Activated CD8-positive, alpha-beta memory T cell treated with anti-CD3 and anti-CD28 coated beads for 4 hours (primary cell): ENCODE measurements at places on chromosomes 11 and 22.

- DNase-seq, result no peak
Measured at GRCh38 chr11:113119074-113119473, 157.9 kb downstream of the NCAM1 start.

- DNase-seq, result no peak
Measured at GRCh38 chr22:22058633-22059290, 76.2 kb upstream of the TOP3B start.

DNA sequence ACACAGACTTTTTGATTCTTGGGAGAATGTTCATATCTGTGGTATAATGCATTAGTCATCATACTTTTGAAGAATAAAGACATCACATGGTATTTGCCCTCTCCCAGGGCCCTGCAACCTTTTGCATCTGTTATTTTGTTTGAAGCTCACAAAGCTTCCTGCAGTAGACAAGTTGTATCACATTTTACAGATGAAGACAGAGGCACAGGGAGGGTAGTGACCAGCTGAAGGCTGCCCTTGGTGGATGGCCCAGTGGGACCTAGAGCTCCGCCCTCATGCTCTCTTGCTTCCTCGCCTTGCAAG lies 66.4 kb downstream of the UBASH3B start:
- no peak for DNase-seq

GRCh38 chr11:126411971-126412381 lies 56.5 kb downstream of the ST3GAL4 start:
- no peak for DNase-seq

DNA sequence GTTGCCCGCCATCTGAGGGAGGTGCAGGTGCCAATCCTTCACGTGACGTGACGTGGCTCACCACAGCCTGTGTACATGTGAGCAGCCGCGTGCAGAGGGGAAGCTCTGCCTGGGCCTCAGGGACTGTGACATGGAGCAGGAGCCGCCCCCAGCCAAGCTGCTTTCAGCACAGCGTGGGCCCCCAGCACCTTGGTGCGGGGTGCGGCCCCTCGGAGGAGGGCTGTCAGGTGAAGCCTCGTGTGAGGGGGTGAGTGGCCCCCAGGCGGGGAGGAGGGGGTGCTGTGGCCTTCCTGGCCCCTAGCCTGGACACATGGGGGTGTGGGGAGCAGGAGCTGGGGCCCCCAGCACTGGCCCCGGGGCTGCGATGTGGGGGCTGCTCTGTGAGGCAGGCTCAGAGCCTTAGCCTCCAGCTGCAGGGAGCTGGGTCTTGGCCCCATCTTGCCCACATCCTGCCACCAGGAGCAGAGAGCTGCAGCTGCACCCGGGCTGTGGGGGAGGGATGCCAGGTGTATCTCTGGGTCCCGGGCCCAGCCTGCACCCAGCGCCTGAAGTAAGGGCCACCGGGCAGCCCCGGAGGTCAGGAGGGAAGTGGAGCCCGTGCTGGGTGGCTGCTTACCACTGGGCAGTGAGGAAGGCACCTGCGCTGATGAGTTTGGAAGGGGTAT lies at the start of gene ADORA2A:
ADORA2A (plus strand) TSS at position 100 of the 665 bp plus-strand sequence. CDS start 5,806 bp downstream, outside the sequence.
- peak; percentile 81 for DNase-seq

- DNase-seq, result no peak
Measured at GRCh38 chr11:16356057-16356760, at the start of gene SOX6. TSS of gene SOX6 (minus strand) at chr11:16356546. CDS start at chr11:16341248, 15,298 bp downstream.

- DNase-seq, result no peak
Measured at GRCh38 chr11:66595245-66595904, 2.4 kb downstream of the CCS start.

DNA sequence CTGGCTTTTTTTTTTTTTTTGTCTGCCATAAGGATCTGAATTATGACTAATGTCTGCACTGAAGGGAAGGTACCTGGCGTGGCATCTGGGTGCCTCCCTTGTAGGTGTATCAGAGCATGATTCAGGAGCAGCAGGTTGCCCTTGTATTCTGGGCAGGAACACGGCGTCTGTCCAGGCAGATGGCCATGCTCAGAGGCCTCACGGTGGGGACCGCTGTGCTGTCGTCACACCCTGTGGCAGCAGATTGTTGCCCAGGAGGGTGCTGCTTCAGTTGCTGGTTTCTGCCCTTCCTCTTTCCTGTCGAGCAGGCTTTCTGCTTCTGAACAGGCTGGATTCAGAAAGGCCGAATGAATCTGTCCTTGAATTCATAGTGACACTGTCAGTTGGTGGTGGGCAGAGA lies 11.0 kb downstream of the ZNRF3 start:
- no peak for DNase-seq

DNA sequence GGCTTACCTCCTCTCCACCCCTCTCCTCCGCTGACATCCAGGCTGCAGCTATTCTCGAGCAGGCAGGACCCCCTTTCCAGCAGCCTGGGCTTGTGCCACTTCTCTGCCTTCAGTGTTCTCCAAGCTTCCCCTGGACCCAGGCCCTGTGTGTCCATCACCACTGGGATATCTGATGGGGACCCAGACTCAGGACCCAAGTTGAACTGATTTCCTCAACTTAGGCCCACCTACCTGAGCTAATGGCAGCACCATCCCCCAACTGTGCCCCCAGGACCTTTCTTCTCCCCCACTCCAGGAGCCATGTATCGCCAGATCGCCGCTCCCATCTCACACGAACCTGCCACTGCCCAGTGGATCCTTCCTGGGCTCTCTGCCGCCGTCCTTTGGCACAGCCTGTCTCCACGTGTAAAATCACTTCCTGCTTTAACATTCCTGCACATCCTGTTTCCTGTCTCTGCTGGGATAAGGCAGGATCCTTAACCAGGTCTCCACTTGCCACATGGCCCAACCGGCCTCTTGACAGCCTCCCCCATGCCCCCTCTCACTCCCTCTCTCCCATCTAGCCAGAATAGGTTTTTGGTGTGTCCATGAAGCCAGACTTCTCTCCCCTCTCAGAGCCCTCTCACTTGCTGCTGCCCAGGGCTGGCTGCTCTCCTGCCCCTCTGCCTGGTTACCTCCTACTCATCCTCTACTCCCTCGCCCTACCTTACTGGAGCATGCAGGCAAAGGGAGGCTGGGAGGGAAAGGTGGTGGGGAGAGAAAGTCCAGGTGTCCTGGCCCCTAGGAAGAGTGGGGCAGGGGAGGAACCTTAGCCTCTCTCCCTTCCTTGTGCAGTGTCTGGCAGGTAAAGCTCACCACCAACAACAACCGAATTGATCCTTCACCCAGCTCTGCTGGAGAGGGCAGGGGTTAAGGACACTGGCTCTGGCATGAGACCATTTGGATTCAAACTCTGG lies 9.4 kb downstream of the SPATA19 start:
- no peak for DNase-seq

GRCh38 chr22:46367707-46368191 lies 32.2 kb downstream of the TRMU start:
- DNase-seq, result peak; percentile 26

DNA sequence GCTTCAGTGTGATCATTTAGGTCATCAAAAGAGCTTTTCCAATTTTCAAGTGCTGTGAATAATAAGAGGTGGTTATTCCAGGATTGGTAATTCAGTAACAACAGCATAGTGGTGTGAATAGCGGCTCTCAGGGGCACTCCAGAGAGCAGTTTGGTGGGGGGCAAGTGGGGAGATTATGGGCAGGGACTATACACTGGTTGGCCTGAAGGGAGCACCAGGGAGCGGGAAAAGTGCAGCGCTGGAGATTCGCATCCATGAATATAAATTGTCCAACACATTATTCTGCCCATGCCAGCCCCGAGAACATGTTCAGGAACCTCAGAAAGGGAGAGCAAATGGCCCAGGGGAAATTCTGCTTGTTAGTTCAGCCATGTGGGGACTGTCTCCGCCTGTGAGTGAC lies 37.9 kb downstream of the OR6Q1 start:
- no peak for DNase-seq

GRCh38 chr22:36208162-36208765 lies 6.7 kb upstream of the APOL4 start:
- DNase-seq, result no peak

DNA sequence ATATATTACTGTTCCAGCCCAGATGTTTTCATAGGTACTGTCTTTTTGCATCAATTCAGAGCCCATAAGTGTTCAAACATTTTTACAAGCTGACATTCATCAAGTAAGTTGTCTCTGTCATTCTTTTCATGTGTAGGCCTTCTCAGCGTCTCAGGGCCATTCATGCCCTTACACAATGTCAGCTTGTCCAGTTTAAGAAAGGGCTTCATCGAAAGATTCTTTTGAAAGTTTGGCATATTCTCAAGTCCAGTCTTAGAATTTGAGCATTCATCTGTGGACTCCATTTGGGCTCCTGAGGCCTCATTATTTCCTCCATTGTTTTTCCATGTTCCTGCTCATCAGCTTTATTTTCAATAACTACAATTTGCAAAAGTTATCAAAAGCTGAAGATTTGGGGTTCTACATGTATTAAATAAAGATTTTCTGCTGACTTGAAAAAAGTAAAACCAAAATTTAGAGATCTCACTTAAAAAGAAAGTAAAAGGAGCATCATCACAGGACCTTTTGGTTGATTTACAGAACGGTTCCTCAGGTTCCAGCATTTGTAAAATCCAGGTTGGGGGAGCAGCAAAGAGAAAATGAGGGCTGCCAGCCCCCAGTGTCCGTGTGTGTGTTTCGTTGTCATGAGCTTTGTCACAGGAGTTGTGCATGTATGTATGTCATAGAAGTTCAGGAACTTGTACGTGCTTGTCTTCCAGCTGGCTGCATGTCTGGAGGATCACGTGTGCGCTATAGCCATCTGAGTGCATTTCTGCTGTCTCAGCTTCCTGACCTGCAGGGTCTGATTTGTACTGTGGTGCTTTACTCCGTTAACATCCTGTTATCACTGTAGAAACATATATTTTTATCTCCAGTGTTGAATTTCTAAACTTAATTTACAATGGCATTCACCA lies 15.6 kb downstream of the MOV10L1 start:
- no peak for DNase-seq

DNA sequence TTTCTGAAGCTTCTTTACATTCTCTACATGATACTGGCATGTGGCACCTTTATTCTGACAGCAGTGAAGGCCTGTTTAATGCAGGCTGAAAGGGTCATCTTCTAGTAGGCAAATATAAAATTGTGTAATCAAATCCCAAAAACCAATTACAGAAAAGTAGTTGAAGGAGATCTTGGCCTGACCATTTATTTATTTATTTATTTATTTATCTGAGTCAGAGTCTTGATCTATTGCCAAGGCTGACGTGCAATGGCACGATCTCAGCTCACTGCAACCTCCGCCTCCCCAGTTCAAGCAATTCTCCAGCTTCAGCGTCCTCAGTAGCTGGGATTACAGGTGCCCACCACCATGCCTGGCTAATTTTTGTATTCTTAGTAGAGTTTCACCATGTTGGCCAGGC lies 22.7 kb upstream of the CECR2 start:
- no peak for DNase-seq

GRCh38 chr11:57815877-57816276 lies 54.3 kb downstream of the CTNND1 start:
- DNase-seq, result no peak

DNA sequence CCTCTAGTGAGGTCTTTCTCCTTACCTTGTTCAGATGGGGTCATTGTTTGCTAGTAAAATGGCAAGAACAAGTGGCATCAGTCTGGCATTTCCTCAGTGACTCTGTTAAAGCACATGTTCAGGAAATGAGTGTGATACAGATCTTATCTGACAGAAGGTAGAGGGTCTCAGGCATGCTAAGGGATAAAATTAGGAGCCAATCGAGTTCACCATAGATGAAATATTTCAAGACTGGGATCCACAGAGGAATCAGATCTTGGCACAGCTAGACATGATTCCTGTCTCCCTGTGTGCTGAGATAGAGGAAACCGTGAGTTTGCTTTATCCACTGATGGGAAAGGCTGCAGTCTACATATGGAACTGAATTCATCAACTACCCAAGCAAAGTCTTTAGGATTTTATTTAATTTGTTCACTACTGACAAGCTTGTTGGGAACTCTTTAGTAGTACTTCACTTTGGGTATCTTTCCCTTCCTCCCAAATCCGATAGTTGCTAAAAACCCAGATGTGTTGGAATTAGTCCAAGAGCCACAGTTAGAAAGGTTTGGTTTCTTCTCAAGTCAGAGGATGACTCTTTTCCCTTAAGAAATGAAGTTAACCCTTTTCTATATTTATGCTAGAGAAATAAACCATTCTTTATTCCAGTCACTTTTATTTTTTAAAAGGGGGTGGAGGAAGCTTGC lies 18.4 kb downstream of the FAM118B start:
- no peak for DNase-seq

- no peak for DNase-seq
Measured at GRCh38 chr11:122701143-122701542, 45.6 kb downstream of the UBASH3B start.

- no peak for DNase-seq
Measured at GRCh38 chr11:77143405-77144020, 15.5 kb downstream of the MYO7A start.

DNA sequence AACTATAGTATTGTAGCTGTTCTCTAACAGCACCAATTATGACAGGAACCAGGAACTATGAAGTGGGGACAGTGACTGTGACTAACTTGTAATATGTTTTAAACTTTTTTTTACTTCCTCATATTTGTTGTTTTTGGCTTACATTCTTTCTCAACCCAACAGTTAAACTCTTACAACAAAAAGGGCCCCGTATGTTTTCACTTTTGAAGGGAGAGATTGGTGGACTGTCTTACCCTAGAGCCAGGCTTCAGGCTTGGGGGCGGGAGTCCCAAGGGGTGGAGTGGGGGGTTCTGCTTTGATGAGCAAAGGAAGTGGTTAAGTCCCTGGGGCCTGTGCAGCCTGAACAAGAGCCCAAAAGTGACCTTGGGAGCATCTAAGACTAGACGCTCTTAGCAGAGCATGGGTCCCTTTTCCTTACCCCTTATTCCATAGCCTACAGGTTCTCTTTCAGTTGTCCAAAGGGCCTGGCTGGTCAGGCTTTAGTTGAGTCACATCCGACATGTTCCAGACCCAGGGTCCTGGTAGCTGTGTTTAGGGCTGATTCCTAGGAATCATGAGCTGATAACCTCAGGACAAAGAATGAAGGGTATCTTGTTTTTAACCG lies 38.8 kb downstream of the STIM1 start:
- DNase-seq, result no peak

- DNase-seq, result no peak
Measured at GRCh38 chr22:23574877-23575276, 5.2 kb downstream of the IGLL1 start.

GRCh38 chr11:1158681-1159487 lies 1.1 kb downstream of the MUC5AC start:
- DNase-seq, result no peak

DNA sequence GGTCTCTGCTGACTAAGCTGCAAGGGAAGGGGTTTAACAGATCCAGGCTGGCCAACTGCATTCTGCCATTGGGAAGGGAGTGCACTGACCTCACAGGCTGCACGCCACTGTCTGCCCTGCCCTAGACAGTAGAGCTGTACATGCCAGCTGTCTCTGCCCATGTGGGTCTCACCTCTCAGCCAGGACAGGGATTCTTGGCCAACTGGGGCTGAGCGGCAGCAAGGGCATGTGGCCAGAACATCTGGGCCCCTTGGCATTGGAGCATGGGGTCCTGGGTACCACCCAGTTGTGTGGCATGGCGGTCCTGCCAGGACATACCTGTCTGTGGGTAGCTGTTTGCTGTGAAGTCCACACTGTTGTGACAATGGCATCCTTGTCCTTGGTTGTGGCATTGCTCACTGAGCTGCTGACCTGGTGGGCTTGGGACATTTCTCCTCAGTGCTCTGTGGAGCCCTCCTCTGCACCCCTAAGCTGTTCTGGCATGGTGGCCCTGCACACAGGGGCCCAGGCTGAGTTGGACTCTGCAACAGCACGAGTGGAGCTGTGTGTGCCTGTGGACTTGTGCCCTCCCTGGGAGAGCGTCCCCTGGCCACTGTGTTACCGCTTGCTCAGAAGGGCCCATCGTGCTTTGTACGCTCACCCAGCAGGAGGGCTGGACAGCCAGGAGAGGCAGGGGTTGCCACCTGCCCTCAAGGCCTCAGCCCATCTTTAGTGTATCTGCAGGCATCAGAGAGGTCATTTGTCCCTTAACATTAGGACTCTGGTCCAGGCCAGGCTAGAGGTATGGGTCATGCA lies 46.7 kb downstream of the MED15 start:
- DNase-seq, result no peak
